Natural killer cell (primary cell): ENCODE measurements at places on chromosomes 11 and 22. TPM values are rescaled to one million over a fixed set of nuclear protein-coding genes. Genes with fewer than 3 reads are reported as not detected.

PGAP2 gene
- total RNA-seq = 17.5 TPM

- H3K27me3 ChIP-seq = no peaks in the 10 kb centered on the region
- no peaks in the 10 kb centered on the region for H3K4me1 ChIP-seq
- no peak for DNase-seq
- H3K27ac ChIP-seq = no peak overlapping the region
- no peaks in the 10 kb centered on the region for H3K36me3 ChIP-seq
- no peak overlapping the region for H3K4me3 ChIP-seq
These were observed 20.9 kb upstream of the CSNK2A3 start for GRCh38 chr11:11373934-11374333.

DNA sequence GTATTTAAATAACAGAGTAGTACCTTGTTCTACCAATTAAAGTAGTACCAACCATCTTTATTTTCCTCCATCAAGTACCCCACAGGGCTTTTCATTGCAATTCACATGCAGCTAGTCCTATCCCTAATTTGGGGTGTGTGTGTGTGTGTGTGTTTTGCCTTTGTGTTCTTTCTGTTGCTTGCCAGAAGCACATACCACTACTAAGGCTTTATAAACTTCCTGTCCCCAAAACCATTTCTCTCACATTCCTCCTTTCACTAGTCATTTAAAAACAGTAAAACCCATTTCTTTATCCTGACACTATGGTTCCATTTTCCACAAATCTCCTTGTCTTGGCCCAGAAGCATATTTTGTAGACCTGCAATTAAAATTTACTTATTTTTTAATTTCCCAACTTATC lies 54.6 kb downstream of the SLC36A4 start:
- H3K36me3 ChIP-seq = no peaks in the 10 kb centered on the region
- H3K27me3 ChIP-seq = no peaks in the 10 kb centered on the region
- H3K4me1 ChIP-seq = no peaks in the 10 kb centered on the region
- no peak overlapping the region for H3K4me3 ChIP-seq
- no peak for DNase-seq

DNA sequence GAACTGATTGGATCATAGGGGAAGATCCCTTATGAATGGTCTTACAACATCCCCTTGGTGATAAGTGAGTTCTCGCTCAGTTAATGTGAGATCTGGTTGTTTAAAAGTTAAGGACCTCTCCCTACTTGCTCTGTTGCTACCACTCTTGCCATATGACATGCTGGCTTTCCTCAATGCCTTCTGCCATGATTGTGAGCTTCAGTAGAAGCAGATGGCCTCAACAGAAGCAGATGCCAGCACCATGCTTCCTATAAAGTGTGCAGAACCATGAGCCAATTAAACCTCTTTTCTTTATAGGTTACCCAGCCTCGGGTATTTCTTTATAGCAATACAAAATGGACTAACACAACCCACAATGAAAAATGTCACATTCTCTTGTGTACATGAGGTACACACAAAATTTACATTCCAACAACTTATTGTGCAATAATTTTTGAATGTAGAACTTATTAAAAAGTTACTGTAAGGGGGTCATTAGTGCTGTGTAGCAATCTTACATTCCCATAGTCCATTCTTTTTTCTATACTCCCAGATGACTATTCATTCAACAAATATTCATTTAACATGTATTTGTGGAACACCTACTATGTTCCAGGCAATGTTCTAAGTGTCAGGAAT lies 10.3 kb downstream of the CYP2R1 start:
- H3K4me3 ChIP-seq = no peak overlapping the region
- peaks cover 21% of the 10 kb centered on the region for H3K36me3 ChIP-seq
- H3K27ac ChIP-seq = no peak overlapping the region
- H3K27me3 ChIP-seq = no peaks in the 10 kb centered on the region
- no peak for DNase-seq

- peaks cover 33% of the 10 kb centered on the region for H3K4me1 ChIP-seq
- H3K36me3 ChIP-seq = no peaks in the 10 kb centered on the region
- no peak overlapping the region for H3K27ac ChIP-seq
- no peaks in the 10 kb centered on the region for H3K27me3 ChIP-seq
- no peak overlapping the region for H3K4me3 ChIP-seq
These were observed 13.9 kb downstream of the TMEM184B start for GRCh38 chr22:38258895-38259294.

DNA sequence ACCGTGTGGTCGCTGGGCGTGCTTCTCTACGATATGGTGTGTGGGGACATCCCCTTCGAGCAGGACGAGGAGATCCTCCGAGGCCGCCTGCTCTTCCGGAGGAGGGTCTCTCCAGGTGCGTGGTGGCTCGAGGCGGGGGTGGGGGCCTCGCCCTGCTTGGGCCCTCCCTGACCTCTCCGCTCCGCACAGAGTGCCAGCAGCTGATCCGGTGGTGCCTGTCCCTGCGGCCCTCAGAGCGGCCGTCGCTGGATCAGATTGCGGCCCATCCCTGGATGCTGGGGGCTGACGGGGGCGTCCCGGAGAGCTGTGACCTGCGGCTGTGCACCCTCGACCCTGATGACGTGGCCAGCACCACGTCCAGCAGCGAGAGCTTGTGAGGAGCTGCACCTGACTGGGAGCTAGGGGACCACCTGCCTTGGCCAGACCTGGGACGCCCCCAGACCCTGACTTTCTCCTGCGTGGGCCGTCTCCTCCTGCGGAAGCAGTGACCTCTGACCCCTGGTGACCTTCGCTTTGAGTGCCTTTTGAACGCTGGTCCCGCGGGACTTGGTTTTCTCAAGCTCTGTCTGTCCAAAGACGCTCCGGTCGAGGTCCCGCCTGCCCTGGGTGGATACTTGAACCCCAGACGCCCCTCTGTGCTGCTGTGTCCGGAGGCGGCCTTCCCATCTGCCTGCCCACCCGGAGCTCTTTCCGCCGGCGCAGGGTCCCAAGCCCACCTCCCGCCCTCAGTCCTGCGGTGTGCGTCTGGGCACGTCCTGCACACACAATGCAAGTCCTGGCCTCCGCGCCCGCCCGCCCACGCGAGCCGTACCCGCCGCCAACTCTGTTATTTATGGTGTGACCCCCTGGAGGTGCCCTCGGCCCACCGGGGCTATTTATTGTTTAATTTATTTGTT lies 2.4 kb downstream of the PIM3 start:
- H3K4me3 ChIP-seq = no peak overlapping the region
- no peaks in the 10 kb centered on the region for H3K27me3 ChIP-seq
- peak; percentile 36 for DNase-seq
- peaks cover 60% of the 10 kb centered on the region for H3K4me1 ChIP-seq

SERHL2 gene
- not detected for total RNA-seq

MISFA gene
- total RNA-seq = 2.2 TPM

DNA sequence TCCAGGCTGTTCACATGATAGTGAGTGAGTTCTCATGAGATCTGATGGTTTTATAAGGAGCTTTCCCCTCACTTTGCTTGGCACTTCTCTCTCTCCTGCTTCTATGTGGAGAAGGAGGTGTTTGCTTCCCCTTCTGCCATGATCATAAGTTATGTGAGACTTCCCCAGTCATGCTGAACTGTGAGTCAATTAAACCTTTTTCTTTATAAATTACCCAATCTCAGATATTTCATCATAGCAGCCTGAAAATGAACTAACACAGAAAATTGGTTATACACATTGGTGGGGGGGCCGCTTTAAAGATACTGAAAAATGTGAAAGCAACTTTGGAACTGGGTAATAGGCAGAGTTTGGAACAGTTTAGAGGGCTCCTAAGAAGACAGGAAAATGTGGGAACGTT lies 741.1 kb upstream of the LUZP2 start:
- no peak overlapping the region for H3K27ac ChIP-seq
- no peaks in the 10 kb centered on the region for H3K4me1 ChIP-seq
- H3K27me3 ChIP-seq = no peaks in the 10 kb centered on the region
- DNase-seq = no peak

- no peak overlapping the region for H3K27ac ChIP-seq
- no peaks in the 10 kb centered on the region for H3K4me1 ChIP-seq
- no peaks in the 10 kb centered on the region for H3K27me3 ChIP-seq
- H3K4me3 ChIP-seq = no peak overlapping the region
- no peaks in the 10 kb centered on the region for H3K36me3 ChIP-seq
These were observed 102.3 kb upstream of the CD44 start for GRCh38 chr11:35036639-35037038.

GRCh38 chr22:20615533-20616450 lies 108.4 kb downstream of the MED15 start:
- H3K4me3 ChIP-seq = no peak overlapping the region
- H3K4me1 ChIP-seq = peaks cover 20% of the 10 kb centered on the region
- H3K36me3 ChIP-seq = no peaks in the 10 kb centered on the region
- no peak for DNase-seq
- no peaks in the 10 kb centered on the region for H3K27me3 ChIP-seq

GRCh38 chr11:126403022-126403581 lies 47.6 kb downstream of the ST3GAL4 start:
- H3K27ac ChIP-seq = no peak overlapping the region
- no peaks in the 10 kb centered on the region for H3K4me1 ChIP-seq
- H3K4me3 ChIP-seq = no peak overlapping the region
- peaks cover 10% of the 10 kb centered on the region for H3K36me3 ChIP-seq

DNA sequence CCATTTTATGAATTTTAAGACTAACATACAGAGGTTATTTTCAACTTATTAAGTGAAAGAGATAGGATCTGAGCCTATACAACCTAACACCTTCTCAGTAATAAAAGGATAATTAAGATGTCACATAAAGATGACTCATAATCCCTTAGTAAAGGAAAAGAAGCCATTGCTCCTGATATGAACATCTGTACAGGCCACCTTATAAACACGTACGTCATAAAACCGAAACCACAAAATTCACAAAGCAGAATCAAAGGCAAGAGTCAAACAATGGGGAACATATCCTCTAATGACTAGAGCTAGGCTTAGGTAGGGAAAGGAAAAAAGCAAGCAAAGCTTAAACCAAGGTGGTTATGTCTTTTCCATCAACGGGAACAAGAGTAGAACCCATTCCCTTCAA lies 103.5 kb downstream of the KCNA4 start:
- no peaks in the 10 kb centered on the region for H3K27me3 ChIP-seq
- no peak overlapping the region for H3K4me3 ChIP-seq
- DNase-seq = no peak
- H3K4me1 ChIP-seq = no peaks in the 10 kb centered on the region
- H3K36me3 ChIP-seq = no peaks in the 10 kb centered on the region

ADAMTS8 gene
- total RNA-seq = not detected

CD44 gene
- total RNA-seq = 354 TPM

TRIM51 gene
- 8.5 TPM for total RNA-seq

DNA sequence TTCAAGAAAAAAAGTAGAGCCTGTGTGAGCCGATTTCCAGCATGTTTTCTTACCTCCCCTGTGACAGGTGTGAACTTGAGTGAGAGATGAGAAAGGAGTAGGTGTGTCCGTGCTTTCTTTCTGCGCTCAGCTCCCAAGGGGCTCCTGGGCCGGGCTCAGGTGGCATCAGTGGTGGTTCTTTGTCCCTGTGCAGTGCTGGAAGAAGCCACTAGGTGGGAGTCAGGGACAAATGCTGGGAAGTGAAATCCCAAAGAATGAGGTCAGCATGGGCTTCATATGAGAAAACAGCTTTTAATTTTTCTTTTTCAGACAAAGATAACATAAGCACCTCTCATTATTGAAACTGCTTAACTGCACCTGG lies 57.8 kb downstream of the PPFIBP2 start:
- no peaks in the 10 kb centered on the region for H3K27me3 ChIP-seq
- no peak overlapping the region for H3K27ac ChIP-seq
- H3K4me1 ChIP-seq = peaks cover 9% of the 10 kb centered on the region
- peaks cover 4% of the 10 kb centered on the region for H3K36me3 ChIP-seq
- DNase-seq = no peak

DNA sequence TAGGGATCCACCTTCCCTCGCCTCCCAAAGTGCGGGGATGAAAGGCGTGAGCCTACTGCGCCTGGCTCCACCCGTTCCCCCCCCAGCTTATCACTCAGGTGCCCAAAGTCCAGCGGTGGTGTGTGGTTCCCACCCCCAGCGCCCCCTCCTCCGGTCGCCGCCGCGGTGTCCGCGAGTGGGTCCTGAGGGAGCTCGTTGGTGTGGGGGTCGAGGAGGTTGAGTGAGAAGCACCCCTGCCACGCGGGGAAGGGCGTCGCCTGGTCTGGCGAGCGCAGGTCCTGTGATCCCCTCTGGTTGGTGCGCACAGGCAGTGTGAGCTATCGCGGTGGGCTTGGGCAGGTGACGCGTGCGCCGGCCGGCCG lies 3900.6 kb upstream of the OR11H1 start:
- H3K36me3 ChIP-seq = no peaks in the 10 kb centered on the region
- no peak overlapping the region for H3K27ac ChIP-seq
- DNase-seq = no peak

C11orf16 gene
- not detected for total RNA-seq

PARVA gene
- total RNA-seq = 0.07 TPM

DNA sequence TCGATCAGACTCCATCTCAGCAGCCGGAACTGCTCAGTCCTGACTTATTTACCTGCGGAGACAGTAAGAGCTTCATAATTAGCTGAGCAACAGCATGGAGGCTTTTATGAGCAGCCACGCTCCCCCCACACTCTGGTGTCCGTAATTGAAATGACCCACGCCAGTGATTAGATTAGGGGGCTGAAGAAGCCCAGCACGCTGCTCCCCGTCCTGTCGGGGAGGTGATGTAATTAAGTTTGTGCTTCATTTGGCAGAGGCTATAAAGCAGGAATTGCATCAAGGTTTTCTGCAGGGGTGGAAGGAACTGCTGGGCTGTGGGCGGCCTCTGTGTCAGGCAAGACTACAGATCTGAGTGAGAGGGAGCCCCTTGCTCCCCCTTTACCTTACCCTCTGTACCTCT lies 22.8 kb upstream of the HTR3A start:
- no peaks in the 10 kb centered on the region for H3K27me3 ChIP-seq
- H3K27ac ChIP-seq = no peak overlapping the region
- no peak overlapping the region for H3K4me3 ChIP-seq
- DNase-seq = no peak
- peaks cover 3% of the 10 kb centered on the region for H3K4me1 ChIP-seq

SCUBE2 gene
- total RNA-seq = not detected

NFAM1 gene
- 3.6 TPM for total RNA-seq

DNA sequence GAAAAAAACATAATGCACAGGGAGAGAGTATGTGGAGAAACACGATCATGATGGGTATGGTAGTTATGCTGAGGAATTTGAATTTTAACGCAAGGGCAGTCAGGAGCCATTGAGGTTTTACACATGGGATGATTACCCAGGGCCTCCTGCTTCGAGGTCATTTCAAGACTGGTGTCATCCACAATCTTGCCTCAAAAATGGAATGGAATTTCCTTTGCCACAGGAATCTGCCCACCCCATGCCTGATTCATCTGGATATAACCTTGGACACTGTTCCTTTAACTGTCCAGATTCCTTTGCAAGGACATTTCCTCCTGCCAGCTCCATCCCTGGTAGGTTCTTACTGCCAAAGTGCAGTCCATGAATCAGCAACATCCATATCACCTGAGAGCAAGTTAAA lies 655.9 kb upstream of the TENM4 start:
- no peaks in the 10 kb centered on the region for H3K36me3 ChIP-seq
- no peak overlapping the region for H3K4me3 ChIP-seq
- no peaks in the 10 kb centered on the region for H3K4me1 ChIP-seq
- no peak overlapping the region for H3K27ac ChIP-seq
- no peak for DNase-seq
- no peaks in the 10 kb centered on the region for H3K27me3 ChIP-seq

RFPL1 gene
- total RNA-seq = not detected
